Hematopoietic multipotent progenitor cell (in vitro differentiated cells): ENCODE measurements at places on chromosomes 6 and 20. TPM values are rescaled to one million over a fixed set of nuclear protein-coding genes. Genes with fewer than 3 reads are reported as not detected.

DNA sequence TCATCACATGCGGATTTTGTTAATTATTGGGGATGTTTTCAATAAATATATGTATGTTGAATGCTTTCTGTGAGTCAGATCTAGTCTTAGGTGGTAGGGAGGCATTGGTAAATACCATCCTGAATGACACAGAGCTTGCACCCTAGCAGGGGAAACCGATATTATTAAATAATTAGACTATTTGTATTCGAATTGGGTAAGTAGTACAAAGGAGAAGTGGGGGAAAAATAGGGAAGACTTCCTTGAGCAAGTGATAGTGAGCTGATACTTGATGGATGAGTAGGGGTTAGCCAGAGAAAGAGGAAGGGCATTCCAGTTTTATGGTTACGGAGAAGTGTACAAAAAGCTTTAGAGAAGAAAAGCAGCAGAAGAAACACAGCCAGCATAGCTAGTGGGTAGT lies 1.5 kb downstream of the RIOK1 start:
- no peak for DNase-seq

- DNase-seq, result no peak
Observed at GRCh38 chr6:146429831-146430230, 113.8 kb upstream of the RAB32 start.

- no peak for DNase-seq
Observed at GRCh38 chr20:11651138-11651537, 266.6 kb upstream of the BTBD3 start.

DNA sequence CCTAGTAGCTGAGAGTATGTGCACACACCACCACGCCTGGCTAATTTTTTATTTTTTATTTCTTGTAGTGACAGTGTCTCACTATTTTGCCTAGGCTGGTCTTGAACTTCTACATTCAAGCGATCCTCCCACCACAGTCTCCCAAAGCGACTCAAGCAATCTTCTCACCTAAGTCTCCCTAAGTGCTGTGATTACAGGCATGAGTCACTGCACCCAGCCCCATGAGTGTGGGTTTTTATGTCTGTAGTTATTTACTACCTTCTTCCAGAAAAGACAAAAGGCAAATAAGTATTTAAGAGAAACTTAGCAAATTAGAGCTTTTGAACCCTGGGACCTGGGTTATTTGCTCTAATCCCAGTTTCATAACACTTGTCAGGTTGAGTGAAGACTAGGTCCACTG lies 92.3 kb upstream of the HCRTR2 start:
- no peak for DNase-seq

Gene LPA
- not detected for total RNA-seq

Gene DUSP15
- 8.6 TPM for total RNA-seq

Gene PRRT1
- 0.27 TPM for total RNA-seq
